Activated T-cell treated with anti-CD3 and anti-CD28 coated beads, Interleukin-2, amount 50 U/mL, for 4 hours (primary cell): ENCODE measurements at places on chromosomes 11 and 22. TPM values are rescaled to one million over a fixed set of nuclear protein-coding genes. Genes with fewer than 3 reads are reported as not detected.

Gene TMEM121B
- 0.38 TPM for total RNA-seq

Gene POU2AF1
- total RNA-seq, result 10.8 TPM

Gene SHANK2
- 0.11 TPM for total RNA-seq

Gene CALCA
- total RNA-seq, result not detected

Gene TRIM48
- total RNA-seq, result not detected
